K562 (cell line): ENCODE measurements at places on chromosomes 16 and 17. TPM values are rescaled to one million over a fixed set of nuclear protein-coding genes. Genes with fewer than 3 reads are reported as not detected.

- H3K27me3 ChIP-seq, result no peaks in the 10 kb centered on the region
- no peaks in the 10 kb centered on the region for H3K36me3 ChIP-seq
- no peak overlapping the region for H3K27ac ChIP-seq
- no peak for DNase-seq
- no peak overlapping the region for H3K4me3 ChIP-seq
Measured at GRCh38 chr16:82860071-82860470, 233.3 kb downstream of the CDH13 start.

DNA sequence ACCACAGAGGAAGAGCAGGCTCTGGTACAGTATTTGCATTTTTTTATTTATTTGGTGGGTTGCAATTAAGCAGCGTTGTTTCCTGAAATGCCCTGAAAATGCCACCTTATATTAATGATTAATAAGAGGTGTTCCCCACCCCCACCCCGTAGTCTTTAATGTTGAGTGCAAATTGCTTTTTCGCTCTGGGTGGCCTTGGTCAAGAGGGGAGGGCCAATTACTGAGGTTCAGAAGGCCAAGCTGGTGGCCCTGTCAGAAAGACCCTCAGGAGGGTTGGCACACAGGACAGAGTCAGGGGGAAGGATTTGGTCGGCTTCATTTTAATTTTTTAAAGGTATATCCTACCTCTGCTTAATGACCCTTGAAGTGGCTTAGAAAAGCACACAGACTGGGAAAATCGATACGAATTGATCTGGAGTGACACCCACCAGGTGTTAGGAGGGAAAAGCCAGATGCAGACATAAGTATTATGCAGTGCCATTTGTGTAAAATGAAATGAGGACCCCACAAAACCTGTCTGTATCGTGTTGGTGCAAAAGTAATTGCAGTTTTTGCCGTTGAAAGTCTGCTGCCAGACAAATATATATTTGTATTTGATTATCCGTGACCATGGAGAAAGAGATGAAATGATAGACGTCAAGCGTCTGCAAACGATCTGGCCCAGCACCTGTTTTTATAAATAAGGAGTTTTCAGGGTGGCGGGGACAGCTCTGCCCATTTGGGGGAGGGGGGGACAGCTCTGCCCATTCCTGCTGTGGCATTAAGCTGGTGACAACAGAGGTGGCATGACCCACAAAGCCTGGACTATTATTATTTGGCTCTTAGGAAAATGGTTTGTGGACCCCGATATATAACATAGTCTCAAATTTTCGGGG is 143.8 kb upstream of the PLCG2 start:
- H3K4me1 ChIP-seq, result peaks cover 78% of the 10 kb centered on the region
- DNase-seq, result no peak
- no peaks in the 10 kb centered on the region for H3K27me3 ChIP-seq
- H3K27ac ChIP-seq, result peak overlapping the region; percentile 79
- no peak overlapping the region; the same call in 1 of the 2 replicates for H3K4me3 ChIP-seq
- H3K36me3 ChIP-seq, result no peaks in the 10 kb centered on the region; the same call in 2 of the 3 replicates

DNA sequence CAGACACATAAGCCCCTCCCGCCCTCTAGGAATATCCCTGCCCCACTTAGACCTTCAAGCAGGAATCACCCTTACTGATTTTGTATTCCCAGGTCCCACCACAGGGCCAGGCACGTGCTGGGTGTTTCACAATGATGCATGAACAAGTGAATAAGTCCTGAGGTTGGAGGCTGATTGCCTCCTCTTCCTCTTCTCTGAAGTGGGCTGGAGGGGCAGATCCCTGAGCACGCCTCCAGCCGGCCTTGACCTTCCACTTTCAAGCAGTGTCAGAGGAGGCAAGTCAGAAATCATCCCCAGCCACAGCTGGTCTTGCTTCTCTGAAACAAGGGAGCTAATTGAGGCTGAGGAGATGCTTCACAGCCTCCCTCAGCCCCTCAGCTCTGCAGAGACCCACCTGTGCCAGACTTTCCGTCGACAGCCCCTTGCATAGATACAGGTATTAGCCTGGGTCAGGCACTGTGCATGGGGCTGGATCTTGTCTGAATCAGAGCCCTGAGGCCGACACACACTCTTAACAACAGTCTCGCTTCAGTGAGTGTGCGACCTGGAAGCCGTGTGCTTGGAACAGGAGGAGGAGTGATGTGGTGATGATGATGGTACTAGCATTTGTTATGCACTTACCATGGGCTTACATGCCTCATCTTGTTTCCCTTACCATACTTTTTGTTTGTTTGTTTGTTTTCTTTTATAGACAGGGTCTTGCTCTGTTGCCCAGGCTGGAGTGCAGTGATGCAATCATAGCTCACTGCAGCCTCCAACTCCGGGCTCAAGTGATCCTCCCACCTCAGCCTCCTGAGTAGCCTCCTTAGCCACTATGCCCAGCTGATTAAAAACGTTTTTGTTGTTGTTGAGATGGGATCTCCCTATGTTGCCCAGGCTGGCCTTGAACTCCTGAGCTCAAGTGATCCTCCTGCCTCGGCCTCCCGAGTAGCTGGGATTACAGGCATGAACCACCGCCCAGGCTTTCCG is 15.0 kb downstream of the MRM1 start:
- no peak overlapping the region for H3K4me3 ChIP-seq
- H3K27ac ChIP-seq, result no peak overlapping the region
- H3K4me1 ChIP-seq, result peaks cover 10% of the 10 kb centered on the region; the same call in 2 of the 3 replicates
- DNase-seq, result no peak
- no peaks in the 10 kb centered on the region for H3K36me3 ChIP-seq

DNA sequence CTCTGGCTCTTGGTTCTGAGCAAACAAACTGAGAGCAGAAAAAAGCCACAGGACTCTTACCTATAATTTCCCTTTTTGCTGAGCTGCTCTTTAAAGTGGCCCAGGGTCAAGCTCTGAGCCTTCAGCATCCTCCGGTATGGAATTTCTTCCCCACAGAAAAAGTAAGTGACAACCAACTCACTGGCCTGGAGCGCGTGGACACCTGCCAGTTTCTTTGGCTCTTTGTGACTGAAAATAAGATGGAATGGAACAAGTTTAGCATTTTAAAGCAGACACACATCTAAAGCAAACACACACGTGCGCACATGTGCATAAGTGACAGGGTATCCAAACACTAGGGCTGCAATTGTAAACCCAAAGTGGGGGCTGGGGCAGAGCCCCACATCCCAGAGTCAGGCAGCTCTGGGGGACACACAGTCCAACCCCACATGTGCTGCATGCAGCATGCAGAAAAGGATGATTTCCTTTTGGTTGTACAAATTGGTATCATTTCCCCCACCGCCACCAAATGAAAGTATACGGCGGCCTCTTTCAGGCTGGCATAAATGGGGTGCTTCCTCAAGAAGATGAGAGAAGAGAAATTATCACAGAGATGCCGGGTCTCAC is 27.5 kb downstream of the AXIN2 start:
- no peak for DNase-seq
- peaks cover 9% of the 10 kb centered on the region for H3K27me3 ChIP-seq
- peaks cover 23% of the 10 kb centered on the region for H3K4me1 ChIP-seq
- H3K36me3 ChIP-seq, result peaks cover 10% of the 10 kb centered on the region; the same call in 2 of the 3 replicates
- H3K27ac ChIP-seq, result no peak overlapping the region

GRCh38 chr17:66230922-66231591 is 1.8 kb upstream of the APOH start:
- H3K27ac ChIP-seq, result no peak overlapping the region
- H3K36me3 ChIP-seq, result no peaks in the 10 kb centered on the region
- no peak for DNase-seq

- no peak for DNase-seq
- H3K4me1 ChIP-seq, result peaks cover 2% of the 10 kb centered on the region; the same call in 2 of the 3 replicates
- no peaks in the 10 kb centered on the region for H3K36me3 ChIP-seq
- H3K4me3 ChIP-seq, result no peak overlapping the region
- no peaks in the 10 kb centered on the region; the same call in 2 of the 3 replicates for H3K27me3 ChIP-seq
- H3K27ac ChIP-seq, result no peak overlapping the region
Measured at GRCh38 chr17:41185001-41185400, 290 bp upstream of the KRTAP4-1 start.

- H3K27me3 ChIP-seq, result peaks cover 85% of the 10 kb centered on the region
- no peak overlapping the region for H3K27ac ChIP-seq
- no peaks in the 10 kb centered on the region for H3K36me3 ChIP-seq
- peak; percentile 21 for DNase-seq
Measured at GRCh38 chr16:976389-976931, 5.1 kb upstream of the SOX8 start.

The PIK3R6 gene
- not detected in 2 replicates for polyA plus RNA-seq

- no peaks in the 10 kb centered on the region for H3K36me3 ChIP-seq
- no peaks in the 10 kb centered on the region for H3K27me3 ChIP-seq
- no peaks in the 10 kb centered on the region for H3K4me1 ChIP-seq
- DNase-seq, result no peak
- no peak overlapping the region for H3K4me3 ChIP-seq
- no peak overlapping the region for H3K27ac ChIP-seq
Measured at GRCh38 chr17:19656336-19656735, 7.8 kb downstream of the ALDH3A2 start.

The TMC7 gene
- 1.5 and 1.8 TPM in 2 replicates for polyA plus RNA-seq

DNA sequence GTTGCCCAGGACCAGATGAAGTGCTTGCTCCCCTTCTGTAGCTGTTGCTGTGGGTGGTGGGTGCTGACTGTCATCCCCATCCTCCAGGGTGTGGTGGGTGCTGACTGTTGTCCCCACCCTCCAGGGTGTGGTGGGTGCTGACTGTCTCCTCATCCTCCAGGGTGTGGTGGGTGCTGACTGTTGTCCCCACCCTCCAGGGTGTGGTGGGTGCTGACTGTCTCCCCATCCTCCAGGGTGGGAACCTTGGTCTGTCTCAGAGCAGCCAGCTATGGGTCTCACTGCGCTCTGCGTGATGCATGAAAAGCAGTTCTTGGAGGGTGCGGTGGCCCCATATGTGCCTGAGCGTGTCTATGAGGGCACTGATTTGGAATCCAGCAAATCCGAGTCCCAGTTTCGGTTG is 163.8 kb downstream of the RPTOR start:
- no peak overlapping the region for H3K27ac ChIP-seq
- H3K4me1 ChIP-seq, result no peaks in the 10 kb centered on the region
- no peaks in the 10 kb centered on the region for H3K27me3 ChIP-seq
- no peak overlapping the region for H3K4me3 ChIP-seq

- no peak for DNase-seq
- no peaks in the 10 kb centered on the region for H3K36me3 ChIP-seq
- H3K27me3 ChIP-seq, result no peaks in the 10 kb centered on the region
- H3K4me3 ChIP-seq, result no peak overlapping the region
Measured at GRCh38 chr16:31005350-31006085, 4.9 kb downstream of the STX1B start.

- H3K27ac ChIP-seq, result no peak overlapping the region
- no peaks in the 10 kb centered on the region for H3K27me3 ChIP-seq
- DNase-seq, result no peak
- H3K4me3 ChIP-seq, result no peak overlapping the region
- no peaks in the 10 kb centered on the region for H3K4me1 ChIP-seq
- no peaks in the 10 kb centered on the region for H3K36me3 ChIP-seq
Measured at GRCh38 chr16:51854401-51854951, 692.5 kb downstream of the TOX3 start.

DNA sequence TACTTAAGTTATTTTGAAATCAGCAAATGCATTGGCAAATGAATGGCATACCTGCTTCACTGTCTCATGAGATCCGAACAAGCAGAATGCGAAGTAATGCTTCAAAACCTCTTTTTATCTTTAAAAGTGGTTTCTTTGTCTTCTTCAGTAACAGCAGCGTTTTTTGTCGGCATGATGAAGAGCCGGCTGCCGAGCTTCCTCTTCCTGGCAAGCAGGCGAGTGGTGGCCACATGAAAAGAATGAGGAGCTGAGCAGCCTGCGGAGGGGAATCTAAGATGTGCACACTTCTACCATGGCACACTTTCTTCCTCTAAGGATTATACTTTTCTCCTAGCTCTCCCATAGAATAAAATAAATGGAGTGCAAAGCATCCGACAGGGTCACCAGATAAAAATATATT is 42.4 kb upstream of the AKTIP start:
- no peak overlapping the region for H3K27ac ChIP-seq
- peaks cover 23% of the 10 kb centered on the region for H3K27me3 ChIP-seq
- no peaks in the 10 kb centered on the region for H3K4me1 ChIP-seq
- no peak for DNase-seq
- no peaks in the 10 kb centered on the region for H3K36me3 ChIP-seq

- peaks cover 22% of the 10 kb centered on the region; the same call in 2 of the 3 replicates for H3K36me3 ChIP-seq
- H3K27me3 ChIP-seq, result no peaks in the 10 kb centered on the region
- peak within 1 kb of the TSS; percentile 91 for H3K27ac ChIP-seq
Measured at GRCh38 chr16:50266337-50267091, at the start of gene ADCY7. Gene ADCY7 (plus strand): TSS chr16:50266551. CDS start chr16:50288180, 21,629 bp downstream.

DNA sequence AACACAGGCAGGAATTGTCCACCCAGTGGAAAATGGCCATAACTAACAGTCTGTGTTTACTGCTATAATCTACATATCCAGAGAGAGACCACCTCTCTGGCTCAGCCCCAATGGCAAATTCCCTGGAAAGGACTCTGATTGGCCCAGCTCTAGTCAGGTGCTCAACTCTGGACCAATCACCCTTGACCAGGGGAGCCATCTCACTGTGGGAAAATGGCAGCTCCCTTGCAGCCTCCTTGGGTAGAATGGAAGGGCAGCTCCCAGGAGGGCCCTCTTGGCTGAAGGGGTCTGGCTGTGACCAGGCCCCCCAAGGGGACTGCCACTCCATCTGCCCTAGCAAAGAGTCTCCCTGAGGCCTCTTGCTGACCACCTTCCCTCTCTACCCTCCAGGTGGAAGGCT is 3.1 kb downstream of the ALOX15B start:
- no peaks in the 10 kb centered on the region for H3K36me3 ChIP-seq
- H3K27me3 ChIP-seq, result peaks cover 36% of the 10 kb centered on the region
- H3K4me1 ChIP-seq, result no peaks in the 10 kb centered on the region; the same call in 2 of the 3 replicates
- H3K4me3 ChIP-seq, result no peak overlapping the region
- peak; percentile 27 for DNase-seq
- no peak overlapping the region for H3K27ac ChIP-seq

- no peak for DNase-seq
- H3K4me3 ChIP-seq, result no peak overlapping the region
- no peaks in the 10 kb centered on the region for H3K36me3 ChIP-seq
Measured at GRCh38 chr16:85982563-85982939, 83.6 kb downstream of the IRF8 start.

DNA sequence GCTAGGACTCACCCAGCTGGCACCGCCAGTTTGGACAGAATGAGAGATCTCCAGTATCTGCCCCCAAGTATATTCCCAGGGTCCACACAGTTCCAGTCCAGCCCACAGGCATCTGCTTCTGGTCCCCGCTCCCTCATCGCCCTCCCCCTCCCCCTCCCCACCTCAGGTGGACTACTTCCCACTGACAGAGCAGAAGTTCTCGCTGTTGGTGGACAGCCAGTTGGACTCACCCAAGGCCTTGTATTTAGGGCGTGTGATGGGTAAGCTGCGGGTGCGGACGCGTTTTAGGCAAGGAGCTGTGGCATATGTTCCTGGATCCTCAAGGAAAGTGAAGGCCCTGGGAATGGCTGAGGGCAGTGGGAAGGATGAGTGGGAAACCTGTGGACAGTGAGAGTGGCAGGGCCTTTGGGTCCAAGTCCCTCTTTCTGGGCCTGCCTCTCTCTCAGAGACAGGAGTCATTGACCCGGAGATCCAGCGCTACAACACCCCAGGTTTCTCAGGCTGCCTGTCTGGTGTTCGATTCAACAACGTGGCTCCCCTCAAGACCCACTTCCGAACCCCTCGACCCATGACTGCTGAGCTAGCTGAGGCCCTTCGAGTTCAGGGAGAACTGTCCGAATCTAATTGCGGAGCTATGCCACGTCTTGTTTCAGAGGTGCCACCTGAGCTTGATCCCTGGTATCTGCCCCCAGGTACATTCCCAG is 14.9 kb downstream of the CNTNAP1 start:
- peaks cover 15% of the 10 kb centered on the region for H3K36me3 ChIP-seq
- H3K4me1 ChIP-seq, result peaks cover 38% of the 10 kb centered on the region
- no peak overlapping the region; the same call in 2 of the 3 replicates for H3K27ac ChIP-seq
- DNase-seq, result no peak
- H3K27me3 ChIP-seq, result no peaks in the 10 kb centered on the region
